ENCODE measurements at places on chromosomes 5 and 9. TPM values are rescaled to one million over a fixed set of nuclear protein-coding genes. Genes with fewer than 3 reads are reported as not detected.

TLX3 gene
- total RNA-seq: not detected

SHOC1 gene
- not detected for total RNA-seq

GLRX gene
- total RNA-seq: 71.9 TPM

ZNF354C gene
- total RNA-seq: 0.03 TPM

S1PR3 gene
- total RNA-seq: 0.02 TPM

GARIN3 gene
- not detected for total RNA-seq

ISL1 gene
- not detected for total RNA-seq

CDKN2B gene
- 1.4 TPM for total RNA-seq

KCTD16 gene
- total RNA-seq: 0.02 TPM

MEIKIN gene
- total RNA-seq: not detected

ARID3C gene
- total RNA-seq: not detected

SAXO1 gene
- not detected for total RNA-seq

- no peak for DNase-seq
These were observed 11.1 kb downstream of the URM1 start for GRCh38 chr9:128382261-128382660.

GRCh38 chr5:171672556-171672955 is 113.1 kb upstream of the SMIM23 start:
- no peak for DNase-seq

DNA sequence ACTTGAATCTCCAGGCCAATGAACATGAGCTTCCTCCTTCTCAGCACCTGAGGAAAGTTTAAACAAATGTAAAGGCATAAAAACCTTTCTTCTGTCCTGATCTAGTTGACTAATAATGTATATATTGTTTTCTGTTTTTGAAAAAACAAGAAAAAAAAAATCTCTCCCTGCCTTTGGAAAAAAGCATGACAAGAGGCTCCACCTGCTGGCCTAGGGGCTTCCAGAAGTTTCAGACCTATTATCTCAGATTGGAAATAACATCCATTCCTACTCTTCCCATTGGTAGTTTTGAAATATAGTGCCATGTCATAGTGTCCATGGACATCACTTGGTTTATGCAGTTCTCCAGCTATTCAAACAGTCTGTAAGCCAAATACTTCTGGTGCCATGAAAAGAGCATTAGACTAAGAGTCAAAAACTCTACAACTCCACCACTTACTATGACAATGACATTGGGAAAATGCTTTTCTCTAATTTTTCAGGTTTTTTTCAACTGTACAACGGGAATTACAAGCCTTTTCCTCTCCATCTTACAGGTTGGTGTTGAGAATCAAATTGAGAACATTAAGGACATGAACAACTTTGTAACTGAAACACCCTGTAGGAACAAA is 409.6 kb upstream of the MPDZ start:
- no peak for DNase-seq

GRCh38 chr9:113724202-113724601 is 151.9 kb upstream of the ZNF618 start:
- no peak for DNase-seq

DNA sequence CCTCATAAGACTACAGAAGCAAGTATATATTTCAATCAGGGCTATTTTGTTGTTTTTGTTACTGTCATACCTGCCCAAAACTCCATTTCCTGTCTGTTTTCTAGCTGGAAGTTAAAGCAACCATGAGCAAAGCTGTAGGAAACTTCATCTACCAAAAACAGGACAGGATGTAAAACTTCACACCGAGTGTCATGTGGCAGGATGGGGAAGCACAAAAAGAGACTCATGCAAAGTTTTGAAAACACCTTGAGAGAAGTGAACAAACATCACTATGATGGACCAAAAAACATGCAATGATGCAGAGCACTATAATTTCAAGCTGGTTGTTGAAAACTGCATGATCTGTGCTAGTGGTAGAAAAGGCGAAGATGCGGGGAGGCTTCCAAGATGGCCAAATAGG is 6.3 kb upstream of the GZMA start:
- DNase-seq: no peak

- DNase-seq: no peak
These were observed 71.2 kb downstream of the LURAP1L start for GRCh38 chr9:12846035-12846434.

DNA sequence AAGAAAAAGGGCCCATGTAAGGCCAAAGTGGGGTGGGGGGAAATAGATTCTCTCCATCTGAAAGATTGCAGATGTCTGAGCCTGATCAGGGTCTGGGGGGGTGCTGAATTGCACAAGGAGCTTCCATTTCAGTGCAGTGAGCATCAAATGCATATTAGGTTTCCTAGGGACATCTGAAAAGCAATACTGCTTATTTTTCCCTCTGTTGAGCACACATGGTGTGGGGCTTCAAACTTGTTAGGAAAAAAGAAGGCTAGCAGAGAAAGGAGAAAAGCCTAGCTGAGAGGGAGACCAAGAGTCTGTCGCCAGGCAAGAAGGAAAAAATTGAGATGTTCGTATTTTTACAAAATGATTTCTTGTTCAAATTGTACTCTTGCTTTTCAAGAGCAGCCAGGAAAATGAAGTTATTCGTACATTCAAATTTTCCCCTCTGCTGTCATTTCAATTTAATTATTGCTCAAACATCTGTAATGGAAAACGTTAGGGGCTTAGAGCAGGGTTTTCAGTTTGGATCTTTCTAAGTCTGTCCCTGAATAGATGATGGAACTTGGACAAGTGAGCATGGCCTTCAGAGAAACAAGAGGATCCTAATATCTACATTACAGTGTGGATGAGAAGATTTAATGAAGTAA is 191.9 kb upstream of the GAS1 start:
- DNase-seq: no peak

DNA sequence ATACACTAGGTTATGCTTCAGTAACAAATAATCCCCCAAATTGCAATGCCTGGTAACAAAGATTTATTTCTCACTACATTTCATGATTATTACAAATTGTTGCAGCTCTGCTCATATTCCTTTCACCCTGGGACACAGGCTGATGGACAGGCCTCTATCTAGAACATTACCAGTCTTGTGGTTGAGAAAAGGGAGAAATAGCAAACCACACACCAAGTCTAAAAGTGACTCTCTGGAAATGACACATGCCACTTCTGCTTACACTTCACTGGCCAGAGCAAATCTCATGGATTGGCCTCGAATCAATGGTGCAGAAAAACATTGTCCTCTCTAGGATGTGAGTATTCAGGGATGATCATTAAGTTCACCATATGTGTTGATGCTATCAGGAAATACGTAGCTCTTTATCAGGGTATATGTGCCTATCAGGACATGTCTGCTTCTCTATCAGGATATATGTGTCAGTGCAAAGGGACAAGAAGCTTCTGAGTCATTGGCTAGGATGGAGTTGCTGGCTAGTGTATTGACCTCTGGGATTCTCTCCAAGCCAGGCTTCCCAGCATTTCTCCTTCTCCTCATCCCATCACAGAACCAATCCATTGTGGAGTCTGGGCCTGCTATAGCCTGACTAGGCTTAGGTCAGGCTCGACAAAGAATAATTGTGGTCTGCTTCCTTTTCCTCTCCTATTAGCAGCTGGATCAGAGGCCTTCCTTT is 91.1 kb upstream of the CEP78 start:
- no peak for DNase-seq

- DNase-seq: no peak
These were observed 117.2 kb upstream of the RGMB start for GRCh38 chr5:98656125-98656795.

DNA sequence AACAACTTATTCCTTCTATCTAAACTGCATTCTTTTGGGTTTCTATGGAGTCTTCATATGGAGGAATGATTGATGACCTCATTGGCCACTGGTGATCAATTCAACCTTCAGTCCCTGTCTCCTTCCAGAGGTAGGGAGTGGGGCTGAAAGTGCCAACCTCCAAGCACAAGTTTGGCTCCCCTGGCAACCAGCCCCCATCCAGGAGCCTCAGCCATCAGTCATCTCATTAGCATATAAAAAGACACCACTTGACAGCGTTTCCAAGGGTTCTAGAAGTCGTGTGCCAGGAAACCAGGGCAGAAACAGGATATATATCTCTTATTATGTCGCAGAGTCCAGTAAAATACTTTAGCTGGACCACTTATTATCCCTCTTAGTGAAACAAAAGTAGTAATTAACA is 9.8 kb downstream of the SLC31A2 start:
- no peak for DNase-seq

DNA sequence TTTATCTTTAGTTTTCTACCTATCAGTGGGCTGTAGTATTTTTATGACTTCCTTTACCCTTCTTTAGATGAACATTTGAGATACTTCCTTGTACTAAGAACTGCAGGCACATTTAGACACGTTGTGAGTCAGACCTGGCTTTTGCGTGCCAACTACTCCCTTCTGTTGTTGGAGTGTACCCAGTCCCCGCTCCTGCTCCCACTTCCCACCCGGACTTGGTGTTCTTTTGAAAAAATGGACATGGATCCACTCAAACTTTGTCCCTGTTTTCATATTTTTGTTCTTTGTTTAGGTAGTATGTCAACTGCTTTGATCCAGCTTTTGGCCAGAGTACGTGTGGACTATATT is 60.7 kb downstream of the PARP8 start:
- no peak for DNase-seq

- no peak for DNase-seq
These were observed 11.3 kb downstream of the CKMT2 start for GRCh38 chr5:81244451-81244850.

DNA sequence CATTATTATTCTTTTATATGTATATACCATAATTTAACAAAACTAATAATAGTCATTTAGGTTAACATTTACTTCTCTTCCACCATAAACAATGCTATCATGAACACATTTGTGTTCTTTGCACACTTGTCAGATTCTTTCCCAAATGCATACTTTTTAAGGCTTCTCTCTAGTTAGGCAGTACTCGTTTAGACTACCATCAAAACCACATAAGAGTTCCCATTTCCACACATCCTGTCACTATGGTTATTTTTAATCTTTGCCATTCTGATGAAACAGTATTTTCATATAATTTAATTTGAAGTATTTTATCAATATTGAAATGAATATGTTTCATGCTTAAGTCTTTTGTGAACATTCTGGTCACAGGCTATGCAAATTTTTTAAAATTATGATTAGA is 15.1 kb downstream of the DROSHA start:
- DNase-seq: no peak

- no peak for DNase-seq
These were observed 910 bp upstream of the GARNL3 start for GRCh38 chr9:127263664-127264063.

DNA sequence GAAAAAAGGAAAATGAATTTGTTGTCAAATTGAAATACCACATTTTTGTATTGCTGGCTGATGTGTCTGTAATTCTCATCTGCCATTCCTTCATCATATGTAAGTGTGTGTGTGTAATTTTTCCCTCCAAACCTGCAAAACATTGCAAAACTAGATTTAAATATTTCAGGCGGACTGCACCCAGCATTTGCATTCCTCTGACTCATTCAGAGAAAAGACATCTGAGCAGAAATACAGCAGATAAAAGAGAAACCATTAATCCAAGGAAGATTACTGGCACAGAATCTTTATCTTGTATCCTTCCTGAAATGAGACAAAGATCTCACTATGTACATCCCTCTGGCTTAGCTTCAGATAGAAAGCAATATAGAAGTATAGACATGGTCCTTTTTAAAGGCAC is 275.3 kb downstream of the TMEM38B start:
- no peak for DNase-seq

- no peak for DNase-seq
These were observed 46.9 kb downstream of the AHRR start for GRCh38 chr5:368183-369084.

- DNase-seq: no peak
These were observed 33.7 kb downstream of the LHX2 start for GRCh38 chr9:124045076-124045829.

- no peak for DNase-seq
These were observed 22.4 kb downstream of the LYRM7 start for GRCh38 chr5:131193106-131193505.

- DNase-seq: peak; percentile 62
These were observed 30.9 kb downstream of the GSN start for GRCh38 chr9:121298689-121299466.

DNA sequence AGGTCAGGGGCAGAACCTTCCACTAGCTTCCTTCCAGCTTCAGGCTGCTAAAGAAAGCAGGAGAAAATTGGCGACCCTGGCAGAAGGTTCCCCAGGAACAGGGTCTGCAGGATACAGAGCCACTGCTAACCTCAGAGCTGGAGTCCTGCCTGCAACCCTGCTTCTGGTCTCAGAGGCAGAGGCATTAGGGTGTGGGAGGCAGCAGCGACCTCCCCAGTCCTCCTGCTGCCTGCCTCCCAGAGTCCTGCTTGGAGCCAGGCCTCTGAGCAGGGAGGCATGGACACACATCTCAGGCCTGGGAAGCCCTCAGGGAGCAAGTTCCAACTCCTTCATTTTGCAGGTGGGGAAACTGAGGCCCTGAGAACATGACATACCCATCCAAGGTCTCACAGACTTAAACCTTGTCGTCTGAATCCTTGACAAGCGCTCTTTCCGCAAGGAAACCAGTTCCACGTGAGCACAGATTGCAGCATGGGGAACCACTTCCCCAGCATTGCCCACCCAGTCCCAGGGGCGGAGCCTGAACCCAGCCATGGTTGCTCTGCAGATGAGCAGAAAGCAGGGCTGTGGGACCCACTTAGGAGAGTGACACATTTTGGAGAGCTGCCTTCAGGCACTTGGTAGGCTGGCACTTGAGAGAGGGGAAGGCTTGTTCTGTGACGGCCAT is 28.2 kb upstream of the HAND1 start:
- DNase-seq: no peak

GRCh38 chr9:68746525-68746924 is 41.5 kb downstream of the PIP5K1B start:
- DNase-seq: no peak

- no peak for DNase-seq
These were observed 49.5 kb downstream of the NR3C1 start for GRCh38 chr5:143354025-143354424.

GRCh38 chr9:105900123-105900522 is 205.8 kb downstream of the TMEM38B start:
- no peak for DNase-seq

DNA sequence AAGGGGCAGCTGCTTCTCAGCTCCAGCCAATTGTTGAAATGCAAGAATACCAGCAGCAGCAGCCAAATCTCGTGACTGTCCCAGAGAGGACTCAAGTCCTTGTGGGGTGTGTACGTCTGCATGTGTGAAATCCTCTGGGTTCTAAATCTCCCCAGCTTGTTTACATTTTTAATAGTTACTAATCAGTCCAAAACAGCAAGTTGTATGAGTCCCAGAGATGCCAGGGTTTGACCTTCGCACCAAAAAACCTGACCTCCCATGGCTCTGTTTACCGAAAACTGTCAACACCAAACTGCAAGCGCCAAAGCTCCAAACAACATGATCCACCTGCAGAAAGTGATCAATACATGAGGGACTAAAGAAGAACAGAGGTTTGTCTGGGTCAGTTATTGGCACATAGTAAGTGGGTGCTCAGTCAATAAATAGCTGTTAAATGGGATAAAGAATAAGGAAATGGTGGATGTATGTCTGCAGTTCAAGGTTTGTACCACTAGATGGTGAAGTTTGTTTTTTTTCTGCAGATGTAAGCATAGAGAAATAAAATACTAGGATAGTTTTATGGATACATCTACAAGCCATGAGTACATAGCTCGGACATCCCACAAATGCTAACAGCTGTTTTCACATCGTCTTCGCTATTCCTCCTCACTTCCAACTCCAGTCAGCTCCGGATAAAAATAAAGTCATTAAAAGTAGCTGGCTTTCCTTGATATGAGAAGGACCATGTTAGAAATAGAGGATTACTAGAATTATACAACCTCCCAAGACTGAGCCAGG is 85.3 kb upstream of the ADRB2 start:
- DNase-seq: peak; percentile 42
